ENCODE measurements at places on chromosomes 2 and 18.
A peak's percentile ranks its signal among the peaks of the same experiment; 100 is the strongest.

DNA sequence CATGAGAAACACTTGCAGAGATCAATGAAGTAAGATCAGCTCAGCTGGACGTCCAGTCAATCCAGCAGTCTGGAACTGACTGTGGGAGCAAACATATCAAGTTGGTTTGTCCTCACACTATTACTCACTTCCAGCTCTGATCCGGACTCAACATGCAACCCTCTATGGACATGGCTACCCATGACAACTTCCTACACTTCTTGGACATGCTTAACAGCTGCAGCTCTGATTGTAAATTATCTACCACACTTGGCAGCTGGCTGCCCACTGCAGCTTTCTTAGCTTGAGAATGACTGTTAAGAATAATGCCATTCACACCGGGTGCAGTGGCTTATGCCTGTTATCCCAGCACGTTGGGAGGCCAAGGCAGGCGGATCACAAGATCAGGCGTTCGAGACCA is 429.8 kb downstream of the EPHA4 start:
- no peak overlapping the region for H3K4me3 ChIP-seq
- no peaks in the 10 kb centered on the region for H3K36me3 ChIP-seq
- DNase-seq: no peak
- no peak overlapping the region for H3K27ac ChIP-seq
- no peaks in the 10 kb centered on the region for H3K27me3 ChIP-seq

- H3K36me3 ChIP-seq: no peaks in the 10 kb centered on the region
- H3K27ac ChIP-seq: no peak overlapping the region
- DNase-seq: no peak
- H3K4me3 ChIP-seq: no peak overlapping the region
Measured at GRCh38 chr2:28352610-28353195, 40.0 kb upstream of the FOSL2 start.

DNA sequence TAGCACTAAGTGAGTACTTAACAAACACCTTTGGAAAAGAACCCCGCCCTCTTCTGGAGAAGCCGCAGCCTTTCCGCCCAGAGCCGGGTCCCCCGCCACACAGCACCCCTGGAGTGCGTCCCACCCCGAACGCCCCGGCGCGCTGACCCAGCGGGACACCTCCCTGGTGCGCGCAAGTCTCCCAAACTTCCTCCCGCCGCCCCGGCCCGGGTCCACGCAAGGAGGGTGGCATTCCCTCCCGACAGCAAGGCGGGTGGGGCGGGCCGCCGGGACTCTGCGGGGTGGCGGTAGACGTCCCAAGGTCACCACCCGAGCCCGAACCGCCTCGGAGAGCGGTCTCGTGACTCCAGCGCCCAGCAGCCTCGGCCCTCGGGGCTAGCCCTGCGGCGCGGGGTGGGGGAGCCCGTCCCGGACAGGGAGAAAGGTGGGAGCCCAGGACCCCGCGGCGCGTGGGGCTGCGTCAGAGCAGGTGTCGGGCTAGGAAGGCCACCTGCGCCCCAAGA is 598 bp downstream of the CCDC93 start:
- H3K27ac ChIP-seq: peak overlapping the region; percentile 97
- peak overlapping the region; percentile 91 for H3K4me3 ChIP-seq
- H3K36me3 ChIP-seq: peaks cover 7% of the 10 kb centered on the region
- H3K4me1 ChIP-seq: peaks cover 18% of the 10 kb centered on the region

GRCh38 chr2:191382801-191383200 is 137.6 kb downstream of the MYO1B start:
- peak overlapping the region; percentile 2 for H3K27ac ChIP-seq
- H3K36me3 ChIP-seq: no peaks in the 10 kb centered on the region
- no peak for DNase-seq
- no peaks in the 10 kb centered on the region for H3K4me1 ChIP-seq
- no peaks in the 10 kb centered on the region for H3K27me3 ChIP-seq

DNA sequence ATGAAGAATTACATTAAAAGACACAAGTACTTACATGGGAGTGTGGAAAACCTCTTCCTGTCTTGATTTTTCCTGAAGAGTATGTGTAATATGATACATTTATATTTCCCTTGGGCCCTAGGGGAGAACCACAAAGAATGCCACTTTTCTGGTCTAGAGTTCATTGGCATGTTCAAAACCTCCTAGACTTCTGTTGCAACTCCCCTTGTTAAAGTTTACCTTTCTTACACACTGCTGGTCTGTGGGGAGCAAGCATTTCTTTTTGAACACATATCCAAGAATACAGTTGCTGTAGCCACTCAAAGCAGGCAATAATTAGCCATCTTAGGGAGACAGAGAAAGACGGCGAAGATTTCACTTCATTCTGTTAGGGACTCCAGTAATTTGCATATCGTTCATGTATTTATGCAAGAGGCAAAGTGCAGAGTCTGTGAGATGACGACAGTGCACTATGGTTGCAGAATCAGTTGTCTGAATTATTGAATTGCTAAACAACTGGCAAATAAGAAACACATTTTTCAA is 103.5 kb downstream of the NOL4 start:
- H3K27ac ChIP-seq: no peak overlapping the region
- no peaks in the 10 kb centered on the region for H3K27me3 ChIP-seq
- H3K4me3 ChIP-seq: no peak overlapping the region
- DNase-seq: no peak
- no peaks in the 10 kb centered on the region for H3K36me3 ChIP-seq
- H3K4me1 ChIP-seq: no peaks in the 10 kb centered on the region

DNA sequence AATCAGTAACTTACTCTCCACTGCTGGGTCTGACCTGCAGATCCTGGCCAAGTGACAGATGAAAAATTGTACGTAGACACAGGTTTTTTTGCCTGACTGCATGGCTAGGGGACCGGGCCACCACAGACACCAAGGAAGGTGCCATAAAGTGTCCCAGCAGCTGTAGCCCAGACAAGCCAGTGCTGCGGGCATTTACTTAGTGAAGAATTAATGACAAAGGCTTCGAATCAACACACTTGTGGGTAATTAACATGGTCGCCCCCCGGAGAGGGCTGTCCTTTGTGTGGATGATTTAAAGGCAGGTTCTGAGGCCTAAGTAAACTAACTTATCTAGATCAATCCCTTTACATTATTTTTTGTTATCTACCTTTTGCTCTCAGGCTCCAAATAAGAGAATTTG is 1709.1 kb upstream of the LRRTM1 start:
- no peaks in the 10 kb centered on the region for H3K36me3 ChIP-seq
- H3K4me1 ChIP-seq: no peaks in the 10 kb centered on the region
- DNase-seq: no peak
- H3K27ac ChIP-seq: no peak overlapping the region
- H3K4me3 ChIP-seq: no peak overlapping the region

- DNase-seq: peak; percentile 54
- peak overlapping the region; percentile 76 for H3K4me3 ChIP-seq
- H3K27me3 ChIP-seq: no peaks in the 10 kb centered on the region
- no peaks in the 10 kb centered on the region for H3K36me3 ChIP-seq
- peaks cover 27% of the 10 kb centered on the region for H3K4me1 ChIP-seq
Measured at GRCh38 chr2:86623043-86623493, 597 bp downstream of the RNF103 start.

DNA sequence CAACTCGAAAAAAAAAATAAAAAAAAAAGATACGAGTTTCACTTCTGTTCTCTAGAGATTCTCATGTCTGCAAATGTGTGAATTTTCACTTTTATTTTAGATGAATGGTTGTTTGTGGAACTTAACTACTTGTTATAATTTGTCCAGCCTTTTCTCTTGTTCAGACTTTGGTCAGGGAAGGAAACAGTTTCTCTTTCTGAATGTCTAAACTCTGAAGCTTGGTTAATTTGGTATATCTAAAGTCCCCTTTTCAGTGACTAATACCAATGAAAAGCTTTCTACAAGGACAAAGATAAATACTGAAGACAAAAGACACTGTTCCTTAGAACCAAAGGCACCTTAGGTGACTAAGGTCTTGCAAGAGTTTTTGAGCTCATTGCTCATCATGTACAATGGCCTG is 144.4 kb upstream of the PIEZO2 start:
- H3K36me3 ChIP-seq: no peaks in the 10 kb centered on the region
- no peak overlapping the region for H3K27ac ChIP-seq
- H3K4me3 ChIP-seq: no peak overlapping the region
- no peak for DNase-seq
- H3K4me1 ChIP-seq: no peaks in the 10 kb centered on the region
- H3K27me3 ChIP-seq: no peaks in the 10 kb centered on the region

GRCh38 chr2:139259422-139260051 is 479.3 kb upstream of the NXPH2 start:
- no peak overlapping the region for H3K27ac ChIP-seq
- DNase-seq: no peak
- H3K4me1 ChIP-seq: no peaks in the 10 kb centered on the region
- H3K4me3 ChIP-seq: no peak overlapping the region

GRCh38 chr2:232511336-232511890 is 8.8 kb upstream of the PRSS56 start:
- H3K27me3 ChIP-seq: no peaks in the 10 kb centered on the region
- H3K36me3 ChIP-seq: no peaks in the 10 kb centered on the region
- H3K27ac ChIP-seq: no peak overlapping the region
- H3K4me1 ChIP-seq: peaks cover 27% of the 10 kb centered on the region
- peak; percentile 38 for DNase-seq
- H3K4me3 ChIP-seq: no peak overlapping the region

DNA sequence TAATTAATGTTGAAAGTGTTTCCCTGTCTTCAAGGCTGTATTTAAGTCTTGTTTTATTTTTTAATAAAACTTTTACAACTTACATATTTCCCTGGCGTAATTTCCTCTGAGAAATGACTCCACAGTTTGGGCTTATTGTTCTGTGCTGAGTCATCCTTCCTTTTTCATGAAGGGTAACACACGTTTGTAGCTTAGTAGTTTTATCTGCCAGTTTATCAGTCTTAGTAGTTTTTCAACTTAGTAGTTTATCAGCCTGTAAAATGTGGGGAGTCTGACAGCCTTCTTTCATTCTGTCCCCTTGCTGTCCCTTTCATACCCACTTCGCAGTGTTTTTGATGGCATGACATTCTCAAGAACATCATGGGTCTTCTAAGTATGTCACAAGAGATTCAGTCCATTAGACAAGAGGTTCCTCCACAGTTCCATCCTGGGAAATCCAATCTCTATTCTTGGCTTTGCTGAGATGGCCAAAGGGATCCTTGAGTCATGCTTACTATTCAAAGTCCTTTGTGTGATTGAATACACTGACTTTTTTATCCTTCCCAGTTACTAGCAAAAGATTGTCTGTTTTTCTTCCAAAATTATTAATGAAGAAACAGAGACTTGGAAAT is 60.0 kb upstream of the SGPP2 start:
- no peaks in the 10 kb centered on the region for H3K27me3 ChIP-seq
- no peaks in the 10 kb centered on the region for H3K4me1 ChIP-seq

DNA sequence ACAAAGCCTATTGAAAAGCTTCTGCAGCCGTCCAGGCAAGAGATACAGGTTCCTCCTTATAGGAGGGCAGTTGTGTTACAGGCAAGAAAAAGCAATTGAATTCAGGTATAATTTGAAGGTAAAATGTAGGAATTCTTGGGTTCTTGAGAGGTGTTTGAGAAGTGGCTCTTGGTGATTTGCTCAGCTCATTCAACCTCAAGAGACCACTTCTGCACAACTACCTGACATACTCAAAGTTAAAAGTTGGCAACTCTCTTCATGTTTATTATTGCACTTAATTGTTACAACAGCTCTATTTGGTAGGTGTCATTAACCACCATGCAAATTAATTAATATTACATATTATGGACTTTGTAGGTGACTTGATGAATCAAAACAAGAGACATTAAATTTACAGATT is 753.2 kb downstream of the ADCYAP1 start:
- H3K27ac ChIP-seq: no peak overlapping the region
- H3K36me3 ChIP-seq: no peaks in the 10 kb centered on the region
- no peak for DNase-seq
- H3K4me3 ChIP-seq: no peak overlapping the region
- no peaks in the 10 kb centered on the region for H3K27me3 ChIP-seq
- no peaks in the 10 kb centered on the region for H3K4me1 ChIP-seq

GRCh38 chr2:167759531-167759930 is 487.9 kb downstream of the STK39 start:
- no peak overlapping the region for H3K4me3 ChIP-seq
- no peak overlapping the region for H3K27ac ChIP-seq
- H3K4me1 ChIP-seq: peaks cover 5% of the 10 kb centered on the region
- DNase-seq: no peak
- H3K36me3 ChIP-seq: no peaks in the 10 kb centered on the region
